ENCODE measurements at places on chromosomes 6 and 20.

DNA sequence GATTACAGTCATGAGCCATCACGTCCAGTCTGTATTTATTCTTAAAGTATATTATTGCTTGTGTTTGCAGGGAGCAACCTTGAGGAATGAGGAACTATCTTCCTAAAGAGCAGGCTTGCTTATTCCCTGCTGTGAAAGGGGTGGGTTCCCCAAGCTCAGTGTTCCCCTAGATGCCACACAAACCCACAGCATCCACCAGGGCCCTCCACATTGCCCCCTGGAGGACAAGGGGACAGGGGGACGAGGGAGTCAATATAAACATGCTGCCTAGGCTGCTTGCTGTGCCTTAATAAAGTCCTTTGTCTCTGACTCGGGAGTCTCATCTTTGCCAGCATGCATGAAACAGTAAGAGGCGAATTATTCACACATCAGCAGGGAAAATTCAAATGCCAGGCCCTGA is 8.0 kb upstream of the IDH3B start:
- no peak for DNase-seq

GRCh38 chr6:90545448-90545847 is 41.4 kb downstream of the MAP3K7 start:
- no peak for DNase-seq

DNA sequence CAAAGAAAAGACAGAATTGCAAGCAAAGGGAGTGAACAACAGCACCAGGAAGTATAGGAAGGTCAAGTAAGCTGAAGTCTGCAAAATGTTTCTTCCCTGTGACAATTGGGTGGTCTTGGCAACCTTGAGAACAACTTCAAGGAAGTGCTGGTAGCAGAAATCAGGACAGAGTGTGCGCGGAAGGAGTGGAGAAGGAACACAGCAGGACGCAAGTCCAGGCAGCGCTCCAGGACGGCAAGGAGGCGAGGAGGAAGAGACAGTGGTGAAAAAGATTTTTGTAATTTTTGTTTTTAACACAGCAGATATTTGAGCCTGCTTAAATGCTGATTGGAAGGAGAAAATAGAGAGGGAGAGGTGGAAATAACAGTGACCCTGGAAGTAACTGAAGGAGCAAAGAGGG is 141.7 kb downstream of the F13A1 start:
- no peak for DNase-seq

DNA sequence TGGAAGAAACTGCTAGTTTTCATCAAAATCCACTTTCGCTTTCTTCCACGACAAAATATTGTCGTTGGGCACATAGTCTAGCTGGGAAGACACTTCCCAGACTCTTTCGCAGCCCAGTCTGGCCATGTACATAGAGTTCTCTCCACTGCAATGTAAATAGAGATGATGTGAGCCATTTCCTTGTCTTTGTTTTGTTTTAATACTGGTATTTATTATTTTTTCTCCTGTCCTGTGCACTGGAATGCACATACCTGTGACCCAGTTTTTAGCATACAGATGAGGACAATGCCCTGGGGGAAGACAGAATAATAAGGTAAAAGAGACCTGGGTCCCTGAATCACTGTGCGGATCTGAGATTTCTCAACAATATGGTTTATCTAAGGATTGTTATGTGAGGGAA is 149.5 kb upstream of the BMP5 start:
- DNase-seq = no peak

DNA sequence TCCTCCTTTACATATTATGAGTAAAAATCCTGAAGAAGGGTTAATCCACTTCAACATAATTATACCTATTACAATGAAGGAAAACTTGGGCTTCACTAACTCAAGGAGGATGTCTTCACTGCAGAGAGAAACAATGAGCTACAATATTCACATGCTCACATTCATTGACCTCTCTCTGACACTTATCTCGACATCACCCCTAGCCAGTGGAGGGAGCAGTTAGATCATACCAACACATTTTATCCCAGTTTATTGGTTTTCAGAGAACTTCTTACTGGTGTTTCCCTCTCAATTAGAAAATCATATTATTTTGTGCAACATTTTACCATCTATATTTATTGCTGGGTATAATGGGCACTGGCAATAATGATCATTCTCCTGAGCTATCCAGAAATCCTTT is 646.5 kb downstream of the TENT5A start:
- DNase-seq = no peak

DNA sequence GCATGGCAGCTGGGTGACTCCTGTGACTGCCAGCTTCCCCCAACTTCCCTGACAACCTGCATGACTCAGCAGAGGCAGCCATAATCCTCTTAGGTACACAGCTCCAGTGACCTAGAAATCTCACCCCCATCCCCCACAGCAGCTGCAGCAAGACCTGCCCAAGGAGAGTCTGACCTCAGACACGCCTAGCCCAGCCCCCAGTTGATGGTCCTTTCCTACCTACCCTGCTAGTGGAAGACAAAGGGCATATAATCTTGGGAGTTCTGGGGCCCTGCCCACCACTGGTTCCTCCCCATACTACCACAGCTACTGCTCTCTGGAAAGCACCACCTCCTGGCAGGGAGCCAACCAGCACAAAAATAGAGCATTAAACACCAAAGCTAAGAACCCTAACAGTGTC is 90.2 kb downstream of the F13A1 start:
- no peak for DNase-seq

DNA sequence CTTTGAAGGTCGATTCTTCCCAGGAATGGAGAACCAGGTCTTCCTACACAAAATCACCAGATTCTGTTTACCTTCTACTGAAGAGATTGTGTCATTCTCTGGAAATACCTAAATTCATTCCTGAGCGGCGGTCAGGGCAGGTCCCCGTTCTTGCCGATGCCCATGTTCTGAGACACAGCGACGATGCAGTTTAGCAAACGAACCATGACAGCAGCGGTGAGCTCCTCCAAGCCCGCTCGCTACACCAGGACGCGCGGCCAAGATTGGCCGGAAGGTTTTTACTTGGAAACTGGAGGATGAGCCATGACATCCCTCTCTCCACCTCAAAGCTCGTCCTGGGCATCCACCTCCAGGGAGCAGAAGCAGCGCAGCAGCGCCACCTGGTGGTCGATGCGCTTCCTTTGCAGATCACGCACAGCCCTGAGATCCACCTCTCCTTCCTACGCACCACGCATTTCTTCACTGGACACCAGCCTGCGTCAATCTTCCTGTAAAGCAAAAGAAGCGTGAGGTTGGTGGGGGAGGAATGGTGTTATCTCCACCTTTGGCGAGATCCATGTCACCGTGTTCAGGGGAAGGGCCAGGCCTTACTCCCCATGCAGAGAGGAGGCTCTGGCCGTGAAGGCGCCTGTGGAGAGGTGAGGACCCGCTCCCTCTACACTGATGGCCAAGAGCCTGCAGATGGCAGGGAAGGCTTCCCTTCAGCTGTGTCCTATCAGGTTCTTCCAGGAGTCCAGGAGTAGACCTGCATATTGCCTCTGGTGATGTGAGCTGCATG is 9.9 kb upstream of the HLA-B start:
- peak; percentile 94 for DNase-seq

DNA sequence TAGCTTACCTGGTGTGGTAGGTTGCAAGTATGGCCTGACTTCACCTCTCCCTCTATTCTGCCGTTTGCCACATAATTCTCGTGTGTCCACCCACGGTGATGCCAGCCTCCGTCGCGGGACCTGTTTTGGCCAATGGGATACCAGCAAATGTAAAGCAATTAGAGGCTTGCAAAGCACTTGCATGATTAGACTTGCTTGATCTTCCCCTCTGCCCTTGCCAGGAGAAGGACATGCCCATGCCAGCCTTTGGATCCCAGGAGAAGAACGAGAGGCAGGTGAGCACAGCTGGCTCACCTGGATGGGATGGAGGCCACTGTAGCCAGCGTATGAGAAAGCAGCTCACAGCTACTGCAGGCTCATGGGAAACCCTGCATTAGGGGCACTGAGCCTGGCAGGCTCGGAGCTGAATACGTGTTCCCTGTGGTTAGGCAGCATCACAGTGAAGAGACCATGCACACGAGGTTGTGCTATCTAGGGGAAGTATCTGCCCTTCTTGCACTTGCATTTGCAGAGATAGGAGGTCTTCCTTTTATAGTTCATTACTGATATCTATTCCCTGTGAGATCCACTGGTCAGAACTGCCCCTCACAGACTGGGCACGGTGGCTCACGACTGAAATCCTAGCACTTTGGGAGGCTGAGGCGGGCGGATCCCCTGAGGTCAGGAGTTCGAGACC is 62.4 kb downstream of the TMEM242 start:
- no peak for DNase-seq

DNA sequence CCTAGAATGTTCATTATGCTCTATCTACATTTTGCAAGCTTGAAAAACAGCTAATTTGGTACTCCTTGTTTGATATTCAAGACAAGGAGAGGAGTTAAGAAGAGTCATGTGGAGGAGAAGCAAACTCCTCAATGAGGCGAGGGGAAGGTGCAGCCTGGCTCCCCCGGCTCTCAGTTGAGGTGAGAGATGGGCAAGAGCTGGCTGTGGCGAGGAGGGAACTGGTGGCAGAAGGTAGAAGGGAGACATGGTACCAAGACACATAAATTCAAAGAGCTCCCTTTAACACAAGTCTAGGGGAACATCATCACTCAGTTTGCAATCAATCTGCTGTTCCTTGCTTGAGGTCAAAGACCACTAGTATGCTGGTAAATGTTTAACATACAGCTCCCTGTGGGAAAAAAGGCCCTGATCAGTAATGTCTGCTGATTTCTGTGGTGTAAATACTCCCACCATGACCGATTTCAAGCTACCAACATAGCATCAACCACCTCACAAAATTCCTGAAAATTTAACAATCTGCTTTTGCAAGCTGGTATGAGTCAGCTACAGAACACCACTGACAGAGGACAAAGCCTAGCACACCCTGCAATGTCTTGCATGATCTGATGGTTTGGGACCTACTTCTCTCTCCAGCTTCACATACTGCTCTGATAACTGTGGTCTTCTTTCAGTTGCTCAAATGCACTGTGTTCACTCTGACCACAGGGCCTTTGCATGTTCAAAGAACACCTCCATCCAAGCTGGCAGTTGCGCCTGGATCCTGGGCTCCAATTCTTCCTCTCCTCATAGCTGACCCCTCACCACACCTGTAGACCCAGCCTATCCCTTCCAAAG is 516.3 kb upstream of the CHD6 start:
- no peak for DNase-seq

DNA sequence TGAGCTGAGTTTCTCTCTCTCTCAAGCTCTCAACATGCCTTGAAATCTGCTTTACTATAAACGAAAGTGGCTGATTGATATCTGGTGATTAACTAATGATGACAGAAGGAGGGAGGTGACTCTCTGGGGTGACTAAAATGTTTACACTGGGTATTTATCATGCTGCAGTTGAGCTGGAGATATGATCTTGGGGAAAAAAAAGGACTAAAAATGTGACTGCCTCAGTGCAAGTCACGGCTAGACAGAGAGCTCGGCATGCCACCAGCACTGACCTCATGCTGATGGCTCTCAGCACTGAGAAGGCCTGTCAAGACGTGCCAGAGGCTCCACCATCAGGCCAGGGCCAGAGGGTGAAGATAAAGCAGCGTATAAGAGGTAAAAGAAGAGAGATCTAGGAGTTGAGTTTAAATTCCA is 103.1 kb upstream of the SPACA1 start:
- DNase-seq = no peak

DNA sequence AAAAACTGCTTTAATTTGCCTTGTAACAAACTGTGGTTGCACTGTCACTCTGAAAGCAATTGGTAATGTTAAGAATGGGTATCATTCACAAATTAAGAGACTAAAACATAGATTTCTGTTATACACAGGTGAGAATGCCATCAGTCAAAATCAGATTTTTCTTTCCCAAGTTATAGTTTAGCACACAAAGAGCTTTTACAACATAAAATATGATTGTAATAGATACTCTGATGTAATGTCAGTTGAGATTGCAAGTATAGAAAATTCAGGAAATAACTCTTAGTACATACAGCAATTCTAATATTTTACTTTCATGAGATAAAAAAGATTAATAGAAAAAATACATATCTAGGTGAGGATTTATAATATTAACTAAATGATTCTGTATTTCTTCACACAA is 2.3 kb upstream of the ME1 start:
- no peak for DNase-seq

DNA sequence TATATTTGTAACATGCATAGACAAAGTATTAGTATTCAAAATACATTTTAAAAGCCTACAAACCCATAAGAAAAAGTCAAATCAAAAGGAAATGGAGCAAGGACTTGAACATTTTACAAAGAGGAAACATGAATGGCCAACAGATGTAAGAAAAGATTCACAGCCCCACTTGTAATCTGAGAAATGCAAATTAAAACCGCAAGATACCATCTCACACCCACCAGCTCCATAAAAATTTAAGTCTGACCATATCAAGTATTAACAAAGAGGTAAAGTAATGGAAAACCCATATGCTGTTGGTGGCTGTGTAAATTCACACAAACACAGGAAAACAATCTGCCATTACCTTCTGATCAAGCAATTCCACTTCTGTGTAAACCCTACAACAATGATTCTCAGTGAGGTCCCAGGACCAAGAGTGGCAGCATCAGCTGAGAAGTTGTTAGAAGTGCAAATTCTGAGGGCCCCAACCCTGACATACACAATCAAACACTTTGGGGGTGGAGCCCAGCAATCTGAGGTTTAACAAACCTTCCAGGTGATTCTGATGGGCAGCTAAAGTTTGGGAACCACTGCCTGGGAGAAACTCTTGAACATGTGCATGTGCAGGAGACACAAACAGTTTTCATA is 30.9 kb downstream of the BCL2L1 start:
- no peak for DNase-seq

GRCh38 chr6:134934793-134935485 is 15.0 kb downstream of the ALDH8A1 start:
- no peak for DNase-seq

DNA sequence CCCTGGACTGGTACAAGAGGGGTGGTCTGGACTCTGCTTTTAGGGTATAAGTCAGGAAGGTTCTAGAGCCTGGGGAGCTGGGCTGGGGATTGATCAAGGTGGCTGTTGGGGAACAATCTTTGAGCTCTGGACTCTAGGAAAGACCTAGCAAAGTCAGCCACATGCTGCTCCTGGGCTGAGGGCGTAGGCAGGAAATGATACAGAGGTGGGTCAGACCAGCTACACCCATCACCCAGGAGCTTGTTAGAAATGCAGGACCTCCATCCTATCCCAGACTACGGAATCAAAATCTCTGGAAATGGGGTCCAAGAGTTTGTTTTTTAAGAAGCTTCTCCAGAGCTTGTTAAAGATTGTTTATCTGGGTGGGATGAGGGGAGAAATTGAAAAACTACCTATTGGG is 9.4 kb downstream of the ADTRP start:
- no peak for DNase-seq

GRCh38 chr6:163419413-163420288 is 5.1 kb downstream of the QKI start:
- no peak for DNase-seq

GRCh38 chr6:9315966-9316650 is 880.8 kb upstream of the SLC35B3 start:
- no peak for DNase-seq
